RPMI7951 (cell line): ENCODE measurements at places on chromosomes 3 and 15. TPM values are rescaled to one million over a fixed set of nuclear protein-coding genes. Genes with fewer than 3 reads are reported as not detected.

Gene PHC3
- total RNA-seq: 19.2 and 43.9 TPM in 2 replicates

Gene FILIP1L
- under 0.01 TPM in 1 of 2 replicates, not detected in the other for total RNA-seq

Gene TLR9
- not detected in 2 replicates for total RNA-seq

Gene CASR
- not detected in 2 replicates for total RNA-seq

Gene PSTPIP1
- 0.29 TPM in 1 of 2 replicates, not detected in the other for total RNA-seq

Gene ETV5
- 81.2 and 96.5 TPM in 2 replicates for total RNA-seq

Gene MME
- 73.8 and 77.4 TPM in 2 replicates for total RNA-seq

Gene ALPK3
- 0.10 and 0.12 TPM in 2 replicates for total RNA-seq

Gene XYLB
- 7.1 and 7.3 TPM in 2 replicates for total RNA-seq

Gene MON1A
- 12.6 and 16.3 TPM in 2 replicates for total RNA-seq

Gene RCCD1
- 26.8 and 29.9 TPM in 2 replicates for total RNA-seq

Gene PLCB2
- 1.4 and 1.6 TPM in 2 replicates for total RNA-seq

Gene IL5RA
- not detected in 2 replicates for total RNA-seq

Gene SLC30A4
- total RNA-seq: 5.9 and 6.5 TPM in 2 replicates

Gene SAXO2
- under 0.01 TPM in 1 of 2 replicates, not detected in the other for total RNA-seq

Gene TGM5
- total RNA-seq: not detected in 2 replicates

Gene PRC1
- total RNA-seq: 494 and 538 TPM in 2 replicates

Gene CHRNA7
- total RNA-seq: not detected in 2 replicates

Gene SNX22
- 0.12 and 0.29 TPM in 2 replicates for total RNA-seq

Gene TMIE
- total RNA-seq: 0.10 TPM in 1 of 2 replicates, not detected in the other

Gene KNG1
- total RNA-seq: not detected in 2 replicates

Gene PROS1
- 4.8 and 6.6 TPM in 2 replicates for total RNA-seq

Gene ATP13A4
- total RNA-seq: not detected in 2 replicates

Gene ALDH1L1
- total RNA-seq: not detected in 2 replicates

Gene EFL1
- 27.2 and 34.4 TPM in 2 replicates for total RNA-seq

Gene GUCA1C
- not detected in 2 replicates for total RNA-seq

Gene ISLR
- total RNA-seq: 2.5 and 8.8 TPM in 2 replicates

Gene ARGFX
- total RNA-seq: not detected in 2 replicates

Gene TMCO5A
- not detected in 2 replicates for total RNA-seq
